ENCODE measurements at places on chromosomes 4 and X.

DNA sequence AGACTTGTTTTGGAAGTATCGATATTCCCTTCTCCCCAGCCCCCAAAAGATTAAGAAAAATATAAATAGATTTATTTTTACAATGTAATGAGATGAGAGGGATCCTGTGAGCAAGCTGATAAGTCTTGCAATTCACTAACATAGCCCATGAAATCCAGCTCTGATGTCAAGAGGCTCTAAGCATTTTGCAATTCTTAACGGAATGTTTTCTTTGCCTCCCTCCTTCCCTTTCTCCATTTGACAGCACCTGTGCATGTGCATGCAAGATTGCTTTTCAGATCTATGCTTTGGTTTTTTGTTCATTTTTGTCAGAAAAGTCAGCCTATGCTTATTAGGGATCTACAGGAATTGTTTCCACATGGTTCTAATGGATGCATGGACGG is 169.9 kb downstream of the SLIT2 start:
- no peak for DNase-seq

GRCh38 chr4:74715706-74716435 is 78.5 kb downstream of the BTC start:
- DNase-seq, result no peak

DNA sequence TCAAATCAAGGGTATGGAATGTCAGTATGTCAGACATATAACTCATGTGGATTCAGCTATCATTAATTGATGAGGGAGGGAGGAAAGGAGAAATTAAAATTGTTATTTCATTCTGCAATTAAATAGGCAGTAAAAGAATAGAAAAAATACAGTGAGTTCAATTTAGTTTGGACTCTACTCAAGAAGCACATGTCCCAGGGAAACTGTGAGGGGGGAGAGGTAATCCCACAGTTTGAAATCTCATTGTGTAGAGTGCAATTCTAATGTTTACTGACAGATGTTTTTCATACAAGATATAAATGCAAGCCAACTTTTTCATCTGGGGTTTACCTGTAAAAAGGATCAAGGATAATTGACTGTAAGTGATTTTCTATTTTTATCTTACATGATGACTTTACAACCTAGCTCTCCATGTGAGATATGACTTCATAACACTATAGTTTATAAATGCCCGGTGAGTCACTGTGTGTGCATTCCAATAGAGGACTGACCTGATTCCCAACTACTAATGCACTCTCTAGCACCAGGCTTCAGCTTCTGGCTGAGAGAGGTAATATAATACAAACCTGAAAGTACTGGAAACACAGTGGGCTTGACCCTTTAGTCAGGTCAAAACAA is 35.2 kb upstream of the SCD5 start:
- DNase-seq, result no peak

GRCh38 chr4:47442980-47443379 is 20.5 kb downstream of the COMMD8 start:
- DNase-seq, result no peak

- no peak for DNase-seq
These were observed 148.1 kb upstream of the SH3RF1 start for GRCh38 chr4:169418846-169419245.

DNA sequence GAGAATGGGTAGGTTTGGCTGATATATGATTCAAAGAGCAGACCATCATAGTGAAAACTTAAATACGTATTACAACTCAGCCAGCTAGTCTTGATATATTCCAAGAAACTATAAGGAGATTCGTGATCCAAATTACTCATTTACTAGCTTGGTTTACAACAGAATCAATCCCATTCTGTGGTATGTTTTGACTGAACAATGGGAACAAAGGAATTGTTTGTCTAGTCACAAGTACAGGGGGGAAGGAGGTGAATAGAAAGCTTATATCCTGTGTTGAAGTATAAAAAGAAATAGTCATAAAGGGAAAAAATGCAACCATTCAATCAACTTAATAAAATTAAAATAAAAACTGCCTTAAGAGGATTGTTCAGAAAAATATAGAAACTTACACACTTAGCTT is 17.0 kb downstream of the C4orf54 start:
- no peak for DNase-seq

DNA sequence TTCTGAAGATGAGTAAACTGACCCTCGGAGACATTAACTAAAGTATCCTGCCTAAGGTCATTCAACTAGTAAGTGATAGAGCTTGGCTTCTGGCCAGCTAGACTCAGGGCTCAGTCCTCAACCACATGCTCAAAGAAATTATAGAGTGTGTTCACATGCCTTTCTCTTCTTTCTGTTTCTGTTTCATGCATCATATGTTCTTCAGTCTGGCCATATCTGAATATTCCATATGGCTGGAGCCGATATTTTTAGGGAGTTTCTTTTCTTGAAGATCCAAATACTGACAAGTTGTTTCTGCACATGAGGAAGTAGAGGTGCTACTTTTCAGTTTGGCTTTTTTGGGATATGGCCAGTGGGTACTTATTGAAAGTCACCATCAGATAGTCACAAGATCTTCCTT is 44.9 kb downstream of the MMRN1 start:
- no peak for DNase-seq

DNA sequence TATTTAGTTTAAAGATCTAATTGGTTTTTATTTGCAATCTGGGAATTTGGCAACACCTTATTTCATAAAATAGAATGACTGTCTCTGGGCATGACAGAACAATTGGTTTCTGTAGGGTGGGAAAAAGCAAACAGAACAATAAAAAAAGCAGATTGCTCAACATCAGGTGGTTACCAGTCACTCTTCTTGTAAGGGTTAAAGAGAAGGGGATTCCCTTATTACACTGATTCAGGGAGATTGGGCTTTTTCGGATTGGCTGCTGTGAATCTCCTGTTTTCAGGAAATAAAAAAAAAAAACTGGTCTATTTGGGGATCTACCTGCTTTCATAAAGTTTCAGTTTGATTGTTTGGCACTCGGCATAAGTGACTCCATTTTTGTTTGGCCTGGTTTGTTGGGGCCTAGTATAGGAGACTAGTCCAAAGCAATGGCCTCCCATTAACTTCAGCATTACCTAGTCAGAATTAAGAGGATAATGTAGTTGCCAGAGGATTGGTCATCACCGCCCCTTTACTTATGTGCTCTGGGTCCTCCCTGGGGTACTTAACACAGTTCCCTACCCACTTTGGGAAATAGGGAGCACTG is 380.5 kb downstream of the IDS start:
- no peak for DNase-seq

DNA sequence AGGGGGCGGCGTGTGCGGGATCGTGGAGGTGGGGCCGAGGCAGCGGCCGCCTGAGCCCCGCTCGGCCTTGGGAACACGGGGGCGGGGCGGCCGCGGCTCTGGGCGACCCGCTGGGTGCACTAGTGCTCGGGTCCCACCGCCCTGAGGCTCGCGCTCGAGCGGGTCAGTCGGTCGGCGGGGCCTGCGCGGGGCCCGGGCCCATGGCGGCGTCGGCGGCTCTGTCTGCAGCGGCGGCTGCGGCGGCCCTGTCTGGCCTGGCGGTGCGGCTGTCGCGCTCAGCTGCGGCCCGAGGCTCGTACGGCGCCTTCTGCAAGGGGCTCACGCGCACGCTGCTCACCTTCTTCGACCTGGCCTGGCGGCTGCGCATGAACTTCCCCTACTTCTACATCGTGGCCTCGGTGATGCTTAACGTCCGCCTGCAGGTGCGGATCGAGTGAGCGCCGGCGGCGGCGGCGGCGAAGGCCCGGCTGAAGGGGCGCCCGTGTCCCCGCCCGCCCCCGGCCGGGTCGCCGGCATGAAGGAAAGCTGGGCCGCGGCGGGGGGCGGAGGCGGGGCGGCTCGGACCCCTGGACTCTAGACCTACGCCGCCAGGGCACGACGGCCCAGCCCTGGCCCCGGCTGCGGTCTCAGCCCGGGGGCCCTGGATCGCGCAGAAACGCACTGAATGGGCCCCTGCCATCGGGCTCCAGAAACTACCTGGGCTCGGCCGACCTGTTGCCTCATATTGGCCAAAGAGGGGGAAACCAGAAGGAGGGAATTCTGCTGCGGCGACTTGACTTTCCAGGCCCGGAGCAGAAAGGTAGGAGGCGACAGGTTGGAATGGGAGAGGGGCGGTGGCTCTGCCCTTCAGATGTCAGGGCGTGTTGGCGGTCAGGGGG is at the start of gene SMIM10L2A:
TSS of gene SMIM10L2A (plus strand) at position 13 of the 878 bp plus-strand sequence. CDS start at position 201, 188 bp downstream.
- no peak for DNase-seq

- DNase-seq, result no peak
These were observed 33.9 kb upstream of the VCX2 start for GRCh38 chrX:8204943-8205342.

GRCh38 chr4:80266902-80267380 is 477 bp downstream of the FGF5 start:
- DNase-seq, result no peak

DNA sequence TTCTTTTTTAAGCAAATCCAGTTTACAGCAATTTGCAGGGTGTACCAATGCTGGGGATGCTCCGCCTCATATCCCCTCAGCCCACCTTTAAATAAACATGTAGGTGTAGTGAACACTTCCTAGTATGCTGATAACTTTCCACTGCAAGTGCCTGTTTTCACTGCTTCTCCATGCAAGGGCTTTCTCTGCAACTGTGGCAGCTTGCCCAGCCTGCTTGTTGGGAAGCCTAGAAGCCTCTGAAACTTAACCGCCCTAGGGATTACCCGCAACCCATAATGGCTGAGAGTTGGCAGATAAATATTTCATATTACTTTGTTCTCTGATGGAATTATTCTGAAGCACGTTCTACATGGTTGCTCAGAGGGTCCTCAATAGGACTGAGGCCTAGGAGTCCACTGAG is 253.7 kb upstream of the DDX53 start:
- DNase-seq, result no peak

- no peak for DNase-seq
These were observed 912.0 kb upstream of the TENM3 start for GRCh38 chr4:181331214-181331613.

- no peak for DNase-seq
These were observed 116.0 kb downstream of the SOWAHB start for GRCh38 chr4:76781698-76782595.

- DNase-seq, result no peak
These were observed 33.4 kb downstream of the SEPTIN11 start for GRCh38 chr4:76982638-76983584.

DNA sequence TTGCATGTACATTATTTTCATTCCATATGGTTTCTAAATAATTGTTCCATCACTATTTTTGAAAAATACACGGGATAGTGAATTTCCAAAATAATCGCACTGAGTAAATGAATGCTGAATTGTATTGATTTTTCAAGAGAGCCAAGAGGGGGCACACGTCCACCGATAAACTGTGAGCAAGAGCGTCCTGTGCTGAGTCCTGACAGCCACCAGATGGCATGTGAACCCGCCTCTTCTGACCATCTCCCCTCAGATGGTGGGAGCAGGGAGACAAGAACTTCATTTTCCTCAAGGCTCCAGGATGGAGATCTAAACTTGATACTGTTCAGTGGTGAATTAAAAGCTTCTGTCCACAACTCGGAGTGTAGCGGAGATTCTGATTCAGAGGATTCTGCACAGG is 30.6 kb upstream of the IL9R start:
- peak; percentile 29 for DNase-seq

DNA sequence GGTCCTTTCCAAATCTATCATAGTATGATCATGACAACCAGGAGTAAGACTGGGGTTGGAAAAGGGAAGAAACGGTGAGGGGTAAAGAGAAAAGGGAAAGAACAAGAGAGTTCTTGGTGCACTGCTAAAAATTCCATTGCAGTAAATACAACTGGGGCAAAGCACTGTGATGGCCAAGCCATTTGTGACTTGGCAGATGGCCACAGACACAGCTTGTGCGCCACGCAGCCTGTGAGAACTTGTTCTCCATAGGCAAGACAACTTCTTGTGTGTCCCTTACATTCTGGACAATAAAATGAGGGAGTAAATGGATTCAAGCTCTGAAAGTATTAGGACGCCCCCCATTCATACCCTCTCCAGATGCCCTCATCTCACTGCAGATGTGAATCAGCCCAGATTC is 10.9 kb downstream of the MFAP3L start:
- DNase-seq, result no peak

GRCh38 chr4:138910914-138911336 is 104.7 kb upstream of the NOCT start:
- DNase-seq, result no peak

GRCh38 chrX:42772874-42773273 is 5.1 kb downstream of the PPP1R2C start:
- DNase-seq, result no peak

DNA sequence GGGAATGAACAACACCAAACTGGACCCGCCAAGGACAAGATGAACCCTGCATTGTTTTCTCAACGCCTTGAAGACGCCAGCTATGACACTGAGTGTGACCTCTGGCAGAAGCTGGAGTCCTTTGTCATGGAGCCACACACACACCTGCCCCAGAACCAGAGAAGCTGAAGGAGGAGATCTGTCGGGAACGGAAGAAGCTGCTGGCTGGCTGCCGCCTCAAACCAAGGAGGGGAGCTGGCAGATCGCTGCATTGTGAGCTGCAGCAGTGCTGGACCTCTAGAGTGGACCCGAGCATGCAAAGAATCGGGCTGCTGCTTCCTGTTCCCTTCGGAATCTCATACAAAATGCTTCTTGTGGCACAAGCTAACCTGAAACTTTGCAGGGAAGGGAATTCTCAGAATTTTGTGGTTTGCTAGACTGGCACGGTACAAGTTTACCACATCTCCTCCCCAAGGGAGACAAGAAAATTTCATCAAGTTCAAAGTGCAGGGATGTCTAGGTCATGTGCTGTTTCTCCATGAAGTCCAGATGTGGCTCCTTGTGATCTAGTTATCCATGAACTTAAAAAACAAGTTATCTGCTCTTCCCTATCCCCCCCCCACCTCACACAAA is 23.4 kb upstream of the GLRB start:
- no peak for DNase-seq

- no peak for DNase-seq
These were observed 1.2 kb upstream of the FSTL5 start for GRCh38 chr4:162164906-162165510.

- no peak for DNase-seq
These were observed 152.3 kb upstream of the ANXA10 start for GRCh38 chr4:167939863-167940616.

GRCh38 chrX:139246295-139246694 is 284.2 kb upstream of the F9 start:
- no peak for DNase-seq

GRCh38 chr4:150115851-150116250 is 37.6 kb downstream of the DCLK2 start:
- no peak for DNase-seq

All from NK-92 treated with Interleukin-12 subunit alpha and Interleukin-12 subunit beta, amount 100 ng/mL, for 24 hours (cell line).